COLO829 (cell line): ENCODE measurements at places on chromosomes 16 and 17.
A peak's percentile ranks its signal among the peaks of the same experiment; 100 is the strongest.

DNA sequence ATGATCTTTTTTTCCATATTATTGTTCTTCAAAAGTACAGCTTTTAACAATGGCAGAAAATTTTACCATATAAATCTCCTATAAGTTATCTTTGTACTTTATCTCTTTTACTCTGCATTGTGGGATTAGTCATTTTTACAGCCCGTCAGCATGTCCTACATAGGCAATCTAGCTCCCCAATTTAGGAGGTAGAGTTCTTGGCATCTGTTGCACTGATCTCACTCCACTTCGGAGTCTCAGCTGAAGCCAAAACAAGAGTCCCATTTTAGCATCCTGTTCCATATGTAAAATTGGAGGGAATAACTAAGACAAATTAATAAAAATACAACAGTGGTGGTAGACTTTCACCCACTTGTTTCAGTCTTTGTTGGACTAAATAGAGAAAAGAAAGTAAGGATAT lies 31.1 kb upstream of the PRSS54 start:
- no peak for DNase-seq

DNA sequence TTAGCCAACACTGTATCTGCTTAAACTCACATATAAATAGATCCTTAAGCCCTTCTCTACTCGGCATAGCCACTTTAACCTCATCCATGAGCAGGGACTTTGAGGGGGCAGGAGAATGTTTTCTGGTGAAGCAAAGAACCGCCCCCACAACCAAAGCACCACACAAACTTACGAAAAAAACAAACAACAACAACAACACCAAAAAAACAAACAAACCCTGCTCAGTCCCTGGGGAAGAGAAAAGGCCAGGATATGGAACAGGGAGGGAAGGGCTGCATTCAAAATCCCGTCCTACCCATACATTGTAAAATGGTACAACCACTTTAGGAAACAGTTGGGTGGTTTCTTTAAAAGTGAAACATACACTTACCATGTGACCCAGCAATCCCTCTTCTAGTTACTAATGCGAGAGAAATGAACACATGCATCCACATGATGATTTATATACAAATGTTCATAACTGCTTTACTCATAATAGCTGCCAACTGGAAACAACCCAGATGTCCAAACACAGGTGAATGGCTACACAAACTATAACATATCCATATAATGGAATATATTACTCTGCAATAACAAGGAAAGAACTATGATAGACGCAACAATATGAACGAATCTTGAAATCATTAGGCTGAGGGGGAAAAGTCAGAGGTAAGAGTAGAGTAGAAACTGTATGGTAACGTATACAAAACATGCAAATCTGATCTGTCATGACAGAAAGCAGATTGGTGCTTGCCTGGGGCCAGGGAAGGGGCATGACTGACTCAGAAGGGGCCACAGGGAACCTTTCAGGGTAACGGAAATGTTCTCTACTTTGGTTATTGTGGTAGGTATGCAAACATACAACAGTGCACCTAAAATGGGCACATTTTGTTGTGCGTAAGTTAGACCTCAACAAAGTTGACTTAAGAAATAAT lies 37.7 kb upstream of the TOB1 start:
- DNase-seq, result no peak

DNA sequence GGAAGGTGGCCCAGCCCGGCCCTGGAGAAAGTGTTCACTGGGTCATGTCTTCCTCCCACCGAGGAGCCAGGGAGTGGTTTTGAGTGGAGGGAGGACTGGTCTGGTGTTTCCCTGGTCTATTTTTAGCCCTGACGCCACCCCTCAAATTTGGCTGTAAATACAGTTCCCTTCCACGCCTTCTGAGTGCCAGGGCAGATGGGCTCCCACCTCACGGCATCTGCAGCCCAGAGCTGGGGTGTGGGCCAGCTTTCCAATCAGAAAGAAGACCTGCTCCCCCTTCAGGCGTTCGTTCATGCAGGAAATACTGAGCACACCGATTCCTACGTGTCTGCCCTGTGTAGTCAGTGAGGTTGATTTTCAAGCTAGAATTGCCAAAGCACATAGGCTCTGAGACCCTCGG lies 53.7 kb downstream of the SNX20 start:
- DNase-seq, result no peak

DNA sequence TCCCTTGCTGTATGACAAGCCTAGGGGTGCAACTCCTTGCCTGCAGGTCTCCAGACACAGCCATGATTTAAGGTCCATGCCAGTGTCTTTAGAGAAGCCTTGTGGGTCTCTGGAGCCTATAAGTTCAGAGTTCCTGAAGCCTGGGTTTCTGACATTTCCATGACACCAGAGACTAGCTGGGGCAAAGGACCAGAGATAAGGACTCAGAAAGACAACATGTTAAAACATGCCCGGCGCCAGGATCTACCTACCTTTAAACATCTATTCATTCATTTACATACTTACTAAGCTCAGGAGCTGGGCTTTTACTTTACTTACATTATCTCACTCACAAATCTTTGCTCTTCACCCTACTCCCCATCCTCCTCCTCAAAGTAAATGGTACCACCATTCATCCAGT lies 1.5 kb downstream of the MRPL27 start:
- DNase-seq, result no peak

- no peak for DNase-seq
Measured at GRCh38 chr17:14361470-14361869, 60.6 kb downstream of the HS3ST3B1 start.

DNA sequence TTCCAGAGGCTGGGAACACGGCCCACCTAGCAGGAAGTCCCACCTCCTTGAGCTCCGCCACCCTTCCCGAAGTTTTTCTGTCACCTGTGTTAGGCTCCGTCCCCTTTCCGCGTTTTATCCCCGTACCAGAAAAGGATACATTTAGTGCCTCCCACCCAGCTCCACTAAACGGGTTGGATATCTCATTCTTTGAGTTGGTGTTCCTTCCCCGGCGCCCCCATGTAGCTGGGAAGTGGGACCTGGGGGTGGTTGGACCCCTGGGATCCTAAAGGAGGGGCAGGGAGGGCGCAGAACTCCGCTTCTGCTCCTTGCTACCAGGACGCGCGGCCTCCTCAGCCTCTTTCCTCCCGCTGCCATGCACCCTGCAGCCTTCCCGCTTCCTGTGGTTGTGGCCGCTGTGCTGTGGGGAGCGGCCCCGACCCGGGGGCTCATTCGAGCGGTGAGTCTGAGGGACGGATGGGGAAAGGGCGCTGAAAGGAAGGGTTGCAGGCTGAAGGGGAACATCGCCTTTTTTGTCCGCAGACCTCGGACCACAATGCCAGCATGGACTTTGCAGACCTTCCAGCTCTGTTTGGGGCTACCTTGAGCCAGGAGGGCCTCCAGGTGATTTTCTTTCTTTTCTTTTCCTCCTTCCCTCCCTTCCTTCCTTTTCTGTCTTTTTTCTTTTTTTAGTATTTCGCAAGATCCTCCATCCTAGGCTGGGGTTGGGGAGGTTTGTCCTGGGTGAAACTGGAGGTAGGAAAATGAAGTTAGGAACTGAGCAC lies 669 bp downstream of the RNF167 start:
- peak; percentile 87 for DNase-seq

DNA sequence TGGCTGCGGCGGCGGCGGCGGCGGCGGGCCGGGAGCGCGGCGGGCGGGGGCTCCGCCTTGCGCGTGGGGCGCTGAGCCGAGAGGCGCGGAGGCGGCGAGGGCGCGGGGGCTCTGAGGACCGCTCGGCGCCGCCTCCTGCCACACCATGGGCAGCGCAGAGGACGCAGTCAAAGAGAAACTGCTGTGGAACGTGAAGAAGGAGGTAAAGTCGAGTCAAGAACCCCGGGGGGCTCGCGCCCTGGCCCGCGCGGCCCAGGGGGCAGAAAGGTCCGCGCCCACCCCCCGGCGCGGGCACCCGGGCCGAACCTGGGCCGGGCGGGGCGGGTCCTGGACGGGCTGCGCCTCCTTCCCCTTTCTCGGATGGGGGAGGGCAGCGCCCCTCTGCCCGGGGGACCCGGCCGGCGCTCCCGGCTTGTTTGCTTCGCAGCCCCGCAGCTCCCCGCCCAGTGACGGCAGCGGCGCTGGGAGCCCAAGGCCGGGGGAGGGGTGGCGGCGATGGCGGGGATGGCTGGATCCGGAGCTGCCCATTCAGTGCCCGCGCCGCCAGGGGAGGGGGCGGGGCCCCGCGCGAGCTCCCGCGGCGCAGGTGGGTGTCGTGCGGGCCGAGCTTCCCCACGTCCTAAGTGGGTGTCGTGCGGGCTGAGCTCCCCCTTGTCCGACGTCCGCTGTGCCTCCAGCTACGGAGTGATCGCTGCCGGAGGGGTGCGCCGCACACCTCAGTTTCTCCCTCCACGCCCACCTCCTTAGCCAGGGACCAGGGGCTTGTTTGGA lies 428 bp downstream of the SGSM2 start:
- peak; percentile 36 for DNase-seq

DNA sequence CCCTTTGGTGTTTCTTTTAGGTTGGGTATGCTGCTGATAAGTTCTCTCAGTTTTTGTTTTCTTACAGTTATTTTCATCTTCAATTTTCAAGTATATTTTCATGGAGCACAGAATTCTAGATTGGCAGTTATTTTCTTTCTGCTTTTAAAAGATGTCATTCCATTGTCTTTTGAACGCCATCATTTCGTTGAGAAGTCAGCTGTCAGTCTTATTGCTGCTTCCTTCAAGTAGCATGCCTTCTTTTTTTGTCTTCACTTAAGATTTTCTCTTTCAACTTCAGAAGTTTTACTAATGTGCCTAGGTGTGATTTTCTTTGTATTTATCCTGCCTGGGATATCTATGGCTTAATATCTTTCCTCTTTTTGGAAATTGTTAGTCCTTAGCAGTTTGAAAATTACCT lies 262.2 kb upstream of the PMFBP1 start:
- DNase-seq, result no peak

DNA sequence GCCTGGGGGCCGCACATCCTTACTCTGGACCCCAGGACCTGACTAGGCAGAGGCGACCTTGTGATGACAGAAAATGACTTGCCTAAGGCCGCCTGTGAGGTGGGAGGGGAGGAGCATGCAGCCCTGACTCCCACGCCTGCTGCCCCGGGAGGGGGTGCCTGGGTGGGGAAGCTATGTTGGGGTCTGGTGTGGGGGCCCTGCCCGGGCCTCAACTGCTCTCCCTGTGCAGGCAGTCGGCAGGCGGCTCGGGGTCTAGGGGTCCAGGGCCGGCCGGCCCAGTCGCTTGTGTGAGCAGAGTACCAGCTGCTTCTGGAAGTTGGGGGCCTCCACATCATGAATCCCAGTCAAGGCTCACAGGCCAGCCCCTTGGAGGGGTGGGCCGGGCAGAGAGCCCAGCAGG lies 48.1 kb downstream of the PRMT7 start:
- no peak for DNase-seq
